Vagina (tissue), 2 donors: ENCODE measurements at places on chromosomes 1 and 21.

- DNase-seq: no peak
Observed at GRCh38 chr1:200971428-200971903, 52.0 kb downstream of the KIF21B start.

DNA sequence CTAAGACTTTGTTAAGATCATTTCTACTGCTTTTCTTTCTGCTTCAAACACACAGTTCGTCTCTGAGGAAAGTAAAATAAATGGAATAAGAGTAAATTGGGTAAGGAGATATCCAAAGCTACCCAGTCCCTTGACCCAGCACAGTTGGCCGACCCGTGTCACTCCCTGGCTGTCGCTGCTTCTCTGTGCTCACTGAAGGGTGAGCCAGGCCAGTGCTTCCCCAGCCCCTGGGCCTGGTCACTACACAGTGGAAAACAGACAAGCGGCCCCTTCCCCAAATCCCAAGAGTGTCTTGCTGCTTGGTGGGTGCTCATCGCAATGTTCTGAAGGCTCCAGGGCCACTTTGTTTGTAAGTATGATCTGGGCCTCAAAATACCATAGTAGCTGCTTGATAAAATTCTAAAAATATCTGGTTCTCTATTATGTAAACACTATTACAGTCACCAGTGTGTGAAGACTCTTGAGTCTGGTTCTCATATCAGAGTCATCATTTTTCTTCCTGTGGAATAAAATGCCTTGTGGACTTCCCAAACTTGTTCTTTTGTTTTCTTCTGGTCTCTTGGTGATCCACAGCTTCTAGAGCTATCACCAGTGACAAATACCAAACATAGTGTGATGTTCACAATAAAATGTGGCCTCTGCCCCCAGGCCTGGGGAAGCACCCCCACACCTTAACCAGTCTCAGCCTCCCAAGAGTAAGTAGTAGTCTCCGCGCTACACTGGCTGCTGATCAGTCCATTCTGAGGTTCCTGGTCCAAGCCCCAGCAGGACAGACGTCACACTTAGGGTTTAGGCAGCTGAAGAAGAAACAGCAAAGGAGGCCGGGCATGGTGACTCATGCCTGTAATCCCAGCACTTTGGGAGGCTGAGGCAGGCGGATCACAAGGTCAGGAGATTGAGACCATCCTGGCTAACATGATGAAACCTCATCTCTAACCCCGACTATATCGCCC, 106.2 kb downstream of the DHRS3 start:
- no peak for DNase-seq

- DNase-seq: no peak
Observed at GRCh38 chr21:28904961-28905435, 87.7 kb downstream of the LTN1 start.

GRCh38 chr21:44919111-44919912, 1.4 kb downstream of the ITGB2 start:
- DNase-seq: no peak

DNA sequence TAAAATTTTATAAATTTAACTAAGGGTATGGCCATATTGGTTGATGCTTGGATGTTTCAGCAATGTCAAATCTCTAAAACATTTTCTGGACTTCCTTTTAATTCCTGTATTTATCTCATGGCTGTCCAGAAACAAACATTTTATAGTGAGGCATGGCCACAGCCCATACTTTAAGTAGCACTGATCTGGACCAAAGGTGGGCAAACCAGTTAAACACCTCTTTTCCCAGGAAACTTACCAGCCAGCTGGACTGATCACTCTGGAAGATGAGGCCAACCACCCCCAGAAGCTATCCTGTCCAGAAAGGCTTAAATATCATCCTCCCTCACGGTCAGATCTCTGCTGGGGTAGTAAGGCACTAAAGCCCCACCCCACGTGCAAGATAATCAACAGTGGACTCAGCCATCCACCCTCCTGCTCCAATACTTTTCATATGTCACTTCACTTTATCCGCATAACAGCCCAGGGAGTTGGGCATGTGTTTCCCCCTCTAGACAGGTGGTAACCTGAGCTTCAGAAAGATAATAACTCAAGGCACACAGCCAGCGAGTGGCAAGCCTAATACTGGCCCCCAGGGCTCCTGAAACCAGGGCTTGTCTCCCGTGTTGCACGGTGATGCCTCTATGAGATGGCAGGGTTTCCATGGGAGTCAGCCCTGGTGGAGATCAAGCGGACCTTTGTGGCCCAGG, 120.5 kb upstream of the NGF start:
- no peak for DNase-seq

GRCh38 chr1:61064673-61065072, 17.7 kb upstream of the NFIA start:
- DNase-seq: no peak

- no peak for DNase-seq
Observed at GRCh38 chr21:22585558-22585957, 1587.3 kb downstream of the NCAM2 start.

DNA sequence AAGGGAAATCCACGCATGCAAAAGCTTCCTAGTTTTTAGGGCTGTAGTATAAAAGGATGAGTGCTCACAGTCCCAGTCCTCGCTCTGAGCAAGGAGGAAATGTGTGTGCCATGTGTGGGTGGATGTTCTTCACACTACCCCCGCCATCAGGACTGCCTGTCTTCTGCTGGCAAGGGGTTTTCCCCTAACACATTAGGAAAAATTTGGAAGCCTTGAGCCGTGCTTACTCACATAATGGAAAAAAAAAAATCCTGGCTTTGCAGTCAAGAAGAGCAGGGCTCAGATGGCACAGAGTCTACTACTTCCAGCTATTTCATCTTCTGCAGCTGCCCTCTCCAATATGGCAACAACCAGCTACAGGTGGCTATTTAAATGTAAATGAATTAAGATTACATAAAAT, 363.1 kb downstream of the PLPP3 start:
- DNase-seq: no peak

GRCh38 chr1:226870026-226870400, 403 bp upstream of the PSEN2 start:
- no peak for DNase-seq

GRCh38 chr1:118535901-118536300, 350.9 kb upstream of the SPAG17 start:
- no peak for DNase-seq

DNA sequence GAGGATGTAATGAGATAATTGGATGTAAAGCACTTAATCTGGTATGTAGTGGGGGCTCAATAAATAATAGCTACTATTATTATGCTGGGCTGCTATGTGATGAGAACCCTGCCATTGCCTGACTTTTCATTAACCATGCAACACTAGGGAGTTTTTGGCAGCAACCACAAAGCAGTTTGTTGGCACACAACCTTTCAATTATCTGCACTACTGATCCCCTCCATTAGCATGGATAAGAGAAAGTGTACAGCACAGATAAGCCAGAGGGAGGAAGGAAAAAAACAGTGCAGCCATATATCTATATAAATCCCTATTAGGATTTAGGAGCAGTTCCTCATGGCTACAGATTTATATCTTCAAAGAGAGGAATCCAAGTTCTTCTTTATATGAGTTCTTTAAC, 498.5 kb downstream of the NUF2 start:
- no peak for DNase-seq

GRCh38 chr1:3604468-3604974, 6.8 kb downstream of the MEGF6 start:
- no peak for DNase-seq

DNA sequence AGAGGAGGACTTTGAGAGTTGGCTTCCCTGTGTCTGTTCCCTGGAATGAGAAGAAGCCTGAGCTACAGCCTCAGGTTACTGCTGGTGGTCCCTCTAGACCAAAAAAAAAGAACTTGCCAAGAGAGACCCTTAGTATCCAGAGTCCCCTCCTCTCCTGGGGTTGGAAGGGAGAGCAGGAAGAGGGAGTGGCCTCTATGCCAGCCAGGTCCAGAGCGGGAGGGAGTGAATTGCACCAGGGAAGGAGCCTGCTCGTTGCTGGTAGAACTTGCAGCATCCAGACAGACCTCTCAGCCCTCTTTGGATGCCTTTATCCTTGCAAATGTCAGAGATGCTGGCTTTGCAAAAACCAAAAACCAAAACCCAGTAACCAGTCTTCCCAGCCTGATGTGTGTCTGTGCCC, 491.3 kb upstream of the VAMP3 start:
- no peak for DNase-seq

DNA sequence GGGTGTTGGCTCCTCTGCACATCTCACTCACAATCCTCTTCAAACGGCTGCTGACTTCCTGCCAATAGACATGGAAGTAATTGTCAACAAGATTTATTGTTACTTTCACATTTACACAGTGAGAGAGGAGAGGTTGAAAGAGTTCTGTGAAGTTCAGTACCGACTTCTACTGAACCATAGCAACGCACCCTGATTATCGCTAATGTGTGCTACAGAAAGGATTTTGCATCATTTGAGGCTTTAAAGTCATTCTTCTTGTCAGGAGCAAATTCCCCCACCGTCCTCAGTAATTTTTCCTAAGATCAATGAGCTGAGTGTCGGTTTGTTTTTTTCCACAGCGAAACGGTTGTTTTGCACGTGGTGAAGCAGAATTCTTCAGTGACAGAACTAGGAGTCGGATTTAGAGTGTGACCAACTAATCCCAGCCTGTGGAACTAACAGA, 361.0 kb downstream of the ADGRL2 start:
- DNase-seq: no peak

DNA sequence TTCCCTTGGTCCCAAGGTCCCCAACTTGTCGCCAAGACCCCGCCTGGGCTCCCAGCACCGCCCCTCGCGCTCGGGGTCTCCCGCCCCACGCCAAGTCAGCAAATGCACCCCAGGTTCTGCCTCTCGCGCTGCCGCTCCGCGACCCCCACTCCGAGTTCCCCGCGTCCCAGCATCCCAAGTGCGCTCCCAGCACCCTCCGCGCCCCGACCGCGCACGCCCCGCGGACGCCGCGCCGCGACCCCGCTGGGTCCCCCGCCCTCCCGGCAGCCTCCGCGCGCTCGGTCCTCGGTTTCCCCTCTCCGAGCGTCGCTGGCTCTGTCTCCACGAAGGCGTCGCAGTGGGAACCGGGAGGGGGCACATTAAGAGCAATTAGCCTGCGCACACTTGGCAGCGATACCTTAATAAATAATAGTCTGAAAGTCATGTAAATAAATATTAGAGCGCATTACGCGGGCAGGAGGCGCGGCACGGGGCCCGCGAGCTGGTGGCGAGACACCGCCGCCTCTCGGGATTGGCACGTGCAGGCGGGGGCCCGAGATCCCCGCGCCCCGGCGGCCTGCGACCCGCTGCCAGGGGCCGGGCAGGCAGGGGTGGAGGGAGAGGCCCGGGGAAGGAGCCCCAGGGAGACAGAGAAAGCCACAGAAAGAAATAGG, 75.9 kb downstream of the VWA5B1 start:
- DNase-seq: no peak

GRCh38 chr21:17554120-17554519, 41.3 kb downstream of the CXADR start:
- DNase-seq: no peak
